Renal cortex interstitium (tissue), 15 donors: ENCODE measurements at places on chromosomes 7 and 10.

- no peak for DNase-seq
These were observed 198.3 kb downstream of the HDAC9 start for GRCh38 chr7:18693816-18694215.

GRCh38 chr10:131166486-131166885 is 145.0 kb downstream of the TCERG1L start:
- DNase-seq: no peak

DNA sequence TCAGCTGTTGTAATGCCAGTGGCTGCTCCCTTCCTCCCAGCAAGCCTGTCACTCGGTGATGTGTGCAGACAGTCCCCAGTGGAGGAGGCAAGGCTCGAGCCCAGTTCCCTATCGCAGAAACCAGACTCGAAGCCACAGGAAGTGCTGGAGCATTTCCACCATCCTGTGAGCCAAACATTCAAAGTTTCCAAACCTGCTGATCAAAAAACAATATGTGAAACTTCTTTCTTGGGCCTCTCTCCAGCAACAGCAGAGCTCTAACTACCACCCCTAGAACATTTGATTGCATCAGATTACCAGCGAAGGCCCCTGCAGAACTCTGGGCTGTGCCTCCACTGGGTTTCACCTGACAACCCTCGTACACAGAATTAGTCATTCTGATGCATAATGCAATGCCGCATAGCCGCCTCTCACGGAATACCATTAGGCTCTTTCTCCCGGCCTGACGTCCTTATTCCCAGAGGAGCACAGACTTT is 94.0 kb downstream of the ELMO1 start:
- DNase-seq: no peak

DNA sequence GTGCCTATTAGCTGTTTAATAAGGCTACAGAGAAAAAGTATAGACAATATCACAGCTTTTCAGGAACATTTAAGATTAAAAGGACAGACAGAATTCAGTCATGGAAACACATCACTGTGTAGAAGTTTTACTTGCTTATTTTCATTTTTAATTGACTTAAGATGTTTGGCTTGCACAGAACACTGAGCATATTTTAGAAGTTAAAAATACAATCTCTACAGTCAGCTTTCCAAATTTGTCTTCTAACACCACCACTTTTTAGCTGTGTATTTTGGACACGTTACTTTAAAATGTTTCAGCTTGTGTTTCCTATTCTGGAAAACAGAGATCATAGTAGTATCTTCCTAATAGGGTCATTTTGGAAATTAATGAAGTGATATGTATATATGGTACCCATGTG is 11.8 kb downstream of the CFAP69 start:
- no peak for DNase-seq

- DNase-seq: no peak
These were observed 82.3 kb downstream of the FAM13C start for GRCh38 chr10:59279991-59280505.

- no peak for DNase-seq
These were observed 138.3 kb upstream of the FGFR2 start for GRCh38 chr10:121736315-121737130.

DNA sequence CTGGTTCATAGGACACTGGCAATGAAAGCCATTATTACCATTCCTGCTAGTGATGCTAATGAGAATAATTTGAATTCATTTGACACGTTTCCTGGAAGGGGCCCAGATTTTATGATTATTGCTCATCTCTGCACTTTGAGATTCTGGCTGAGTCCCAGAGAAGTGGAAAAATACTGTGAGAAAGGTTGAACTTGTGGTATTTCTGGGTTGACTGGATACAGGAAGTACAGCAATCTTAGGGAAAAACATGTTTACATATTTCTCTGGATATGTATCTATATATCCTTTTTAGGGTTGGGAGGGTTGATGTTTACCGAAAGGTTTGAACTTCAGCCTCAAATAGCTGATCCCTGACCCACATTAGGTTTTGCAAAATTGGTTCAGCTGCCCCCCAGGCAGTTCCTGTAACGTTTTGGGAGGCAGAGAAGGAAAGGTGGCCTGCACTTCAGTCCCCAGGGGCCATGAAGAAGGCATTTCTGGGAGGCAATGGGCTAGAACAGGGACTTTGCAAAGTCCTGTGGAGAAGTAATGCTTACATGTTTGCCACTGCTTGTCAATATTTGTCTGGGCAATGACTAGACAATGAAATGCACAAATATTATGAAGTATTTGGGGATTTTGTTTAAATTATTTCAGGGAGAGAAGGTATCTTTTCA is 253.7 kb upstream of the PITRM1 start:
- no peak for DNase-seq
